ENCODE measurements at places on chromosomes 12 and 14.

DNA sequence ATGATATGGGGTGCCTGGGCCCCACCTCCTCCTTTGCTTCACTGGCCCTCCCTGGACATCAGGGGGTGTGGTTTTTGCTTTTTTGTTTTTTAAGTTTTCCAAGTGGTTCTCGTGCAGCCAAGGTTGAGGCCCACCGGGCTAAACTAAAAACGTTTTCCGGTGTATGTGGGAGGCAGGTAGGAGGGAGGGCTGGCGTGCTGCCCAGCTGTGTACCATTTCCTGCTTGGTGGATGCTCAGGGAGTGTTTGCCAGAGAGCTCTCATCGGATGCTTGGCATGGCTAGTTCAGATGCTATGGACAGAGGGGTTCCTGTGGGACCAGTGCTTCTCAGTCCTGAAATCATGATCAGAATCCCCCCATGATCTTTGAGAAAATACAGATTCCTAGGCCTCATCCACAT is 246.4 kb downstream of the CACNA1C start:
- DNase-seq: no peak

- DNase-seq: no peak
These were observed 78.8 kb upstream of the NAV3 start for GRCh38 chr12:77751939-77752338.

DNA sequence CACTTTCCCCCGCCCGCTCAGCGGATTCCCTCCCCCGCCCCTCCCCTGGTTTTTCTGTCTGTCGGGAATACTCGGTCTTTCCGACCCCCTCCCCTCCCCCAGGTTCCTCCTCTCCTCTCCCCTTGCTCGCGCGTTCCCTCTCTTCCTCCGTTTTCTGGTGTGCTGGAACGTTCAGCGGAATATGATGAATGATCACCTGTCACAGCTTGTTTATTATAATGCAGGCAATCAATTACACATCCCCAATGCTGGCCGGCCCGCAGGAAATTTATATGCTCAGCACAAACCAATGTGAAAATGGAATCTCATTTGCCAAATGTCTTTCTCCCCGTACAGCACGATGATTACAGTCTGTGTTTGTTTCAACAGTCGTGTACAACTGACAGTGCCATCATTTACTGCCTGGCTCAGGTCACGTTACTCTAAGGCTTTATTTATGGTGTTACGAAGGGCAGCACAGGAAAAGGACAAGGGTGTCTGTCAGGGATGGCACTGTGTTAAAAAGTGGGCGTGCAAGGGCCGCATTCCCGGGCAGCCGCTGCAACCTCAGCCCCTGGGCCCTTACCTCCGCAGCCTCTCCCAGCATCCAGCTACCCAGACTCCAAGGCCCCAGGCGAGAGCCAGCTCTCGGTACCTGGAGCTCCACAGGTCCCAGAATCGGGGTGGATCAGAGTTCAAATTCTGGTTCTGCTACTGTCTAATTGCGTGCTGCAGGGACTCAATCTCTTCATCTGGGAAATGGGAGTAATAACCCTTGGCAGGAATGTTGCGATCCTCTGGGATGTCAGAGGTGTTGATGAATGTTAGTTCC is 24.7 kb upstream of the MAP1LC3B2 start:
- no peak for DNase-seq

- no peak for DNase-seq
These were observed 317.2 kb downstream of the TMEM121 start for GRCh38 chr14:105843444-105844046.

GRCh38 chr12:44968965-44969364 is 81.9 kb downstream of the DBX2 start:
- DNase-seq: no peak

GRCh38 chr12:3242199-3242863 is 165.2 kb downstream of the TSPAN9 start:
- DNase-seq: no peak

DNA sequence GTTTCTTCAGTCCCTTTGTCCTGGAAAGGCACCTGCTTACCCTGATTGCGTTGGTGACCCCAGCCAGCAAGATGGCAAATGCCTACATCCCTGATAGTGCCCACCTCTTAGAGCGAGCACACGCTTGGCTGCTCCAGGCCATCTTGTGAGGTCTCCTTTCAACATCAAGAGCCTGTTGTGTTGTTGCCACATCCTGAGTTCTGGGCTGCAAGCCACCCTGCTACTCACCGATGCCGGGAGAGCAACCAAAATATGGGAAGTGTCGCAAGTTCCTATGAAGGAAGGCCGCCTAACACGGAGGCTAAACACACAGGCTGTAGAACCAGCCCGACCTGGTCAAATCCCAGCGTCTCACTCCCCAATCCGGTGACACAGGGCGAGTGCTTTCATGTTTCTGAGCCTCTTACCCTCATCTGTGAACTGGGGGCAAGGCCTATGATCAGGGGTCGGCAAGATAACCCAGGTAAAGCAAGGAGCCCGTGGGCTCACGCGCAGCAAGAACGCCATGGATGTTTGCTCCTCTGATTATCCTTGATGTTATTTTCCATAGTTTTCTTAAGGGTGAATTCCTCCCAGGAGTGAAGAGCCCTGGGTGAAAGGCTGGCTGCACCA is 98.4 kb downstream of the LGMN start:
- peak; percentile 23 for DNase-seq

DNA sequence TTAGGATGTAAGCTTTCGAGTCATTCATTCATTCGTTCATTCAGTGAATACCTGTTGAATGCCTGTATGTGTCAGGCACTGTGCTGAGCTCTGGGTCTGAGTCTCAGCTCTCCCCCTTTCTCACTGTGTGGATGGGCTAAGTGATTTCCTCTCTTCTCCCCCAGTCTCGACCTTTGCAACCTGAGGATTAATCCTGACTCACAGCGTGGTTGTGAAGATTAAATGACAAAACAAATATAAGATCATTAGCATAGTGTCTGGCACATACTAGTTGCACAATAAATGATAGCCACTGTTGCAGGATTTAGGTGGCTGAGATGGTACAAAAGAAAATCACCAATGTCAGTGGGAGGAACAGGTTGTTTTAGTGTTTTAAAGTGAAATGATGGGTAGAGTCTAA is 136.7 kb downstream of the GPR135 start:
- no peak for DNase-seq

DNA sequence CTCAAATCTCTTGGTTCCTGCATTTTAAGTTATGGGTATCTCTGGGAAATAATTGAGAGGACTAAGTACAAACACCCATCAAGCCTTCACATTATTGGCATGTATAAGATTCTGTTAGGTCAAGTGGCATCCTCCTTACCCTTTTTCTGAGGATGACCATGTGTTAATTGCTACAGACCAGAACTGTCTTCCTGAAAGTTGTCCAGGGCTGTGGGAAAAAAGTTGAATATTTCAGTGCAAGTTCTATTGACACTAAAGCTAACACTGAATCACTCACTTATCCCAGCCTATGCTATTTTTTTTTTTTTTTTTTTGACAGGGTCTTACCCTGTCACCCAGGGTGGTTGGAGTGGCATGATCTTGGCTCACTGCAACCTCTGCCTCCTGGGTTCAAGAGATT is 130.1 kb upstream of the HIF1A start:
- DNase-seq: no peak

GRCh38 chr14:65826946-65827345 is 414.4 kb downstream of the FUT8 start:
- no peak for DNase-seq

DNA sequence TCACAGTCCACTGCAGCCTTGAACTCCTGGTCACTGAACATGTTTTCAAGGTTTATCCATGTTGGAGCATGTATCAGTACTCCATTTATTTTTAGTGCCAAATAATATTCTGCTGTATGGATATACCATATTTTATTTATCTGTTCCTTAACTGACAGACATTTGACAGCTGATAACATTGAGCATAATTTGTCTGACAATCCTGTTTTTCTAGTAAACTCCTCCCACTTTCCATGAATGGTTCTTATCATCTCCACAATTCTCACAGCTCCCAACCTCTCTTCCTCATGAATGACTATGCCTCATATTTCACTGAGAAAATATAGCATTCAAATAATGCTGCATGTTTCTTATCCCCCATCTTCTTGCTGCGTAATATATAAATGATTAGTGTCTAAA is 33.3 kb downstream of the COCH start:
- no peak for DNase-seq

- DNase-seq: no peak
These were observed 174.3 kb upstream of the CCND2 start for GRCh38 chr12:4099276-4099675.

DNA sequence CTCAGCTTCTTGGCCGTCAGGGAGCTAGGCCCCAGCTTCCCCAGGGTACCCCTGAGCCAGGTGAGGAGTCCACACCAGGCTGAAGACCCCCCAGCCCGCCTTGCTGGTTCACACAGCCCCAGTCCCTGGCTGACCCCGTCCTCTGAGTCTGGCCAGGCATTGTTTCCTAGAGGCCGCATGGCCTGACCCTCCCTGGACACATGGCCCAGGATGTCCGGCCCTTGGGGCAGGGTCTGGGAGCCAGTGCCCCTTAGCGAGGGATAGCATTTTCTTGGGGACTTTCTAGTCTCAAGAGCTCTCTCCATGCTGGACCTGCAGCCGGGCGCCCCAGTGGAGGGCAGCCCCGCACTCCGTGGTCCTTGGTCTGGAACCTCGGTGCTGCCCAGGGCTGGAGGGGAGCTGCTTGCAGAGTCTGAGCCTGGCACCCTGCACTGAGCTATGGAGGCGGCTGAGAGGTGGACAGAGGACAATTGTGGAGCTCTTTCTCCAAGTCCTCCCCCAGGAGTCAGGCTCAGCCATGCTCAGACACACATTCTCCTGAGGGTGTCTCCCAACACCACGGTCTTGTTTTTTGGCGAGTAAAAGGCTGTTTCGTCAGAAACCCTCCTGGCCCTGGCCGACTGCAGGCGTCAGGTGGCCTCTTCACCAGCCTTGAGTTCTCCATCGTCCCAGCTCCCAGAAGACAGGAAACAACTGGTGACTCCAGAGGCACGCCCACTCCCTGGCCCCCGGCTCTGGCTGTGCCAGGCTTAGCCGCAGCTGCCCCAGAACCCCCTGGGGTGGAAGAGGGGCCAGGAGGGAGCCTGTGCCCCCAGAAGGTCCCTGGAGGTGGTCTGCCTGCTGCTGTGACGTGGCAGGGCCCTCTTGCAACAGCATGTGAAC is 17.6 kb upstream of the CRIP2 start:
- DNase-seq: no peak

GRCh38 chr14:96016501-96017160 is 22.5 kb upstream of the C14orf132 start:
- DNase-seq: no peak

DNA sequence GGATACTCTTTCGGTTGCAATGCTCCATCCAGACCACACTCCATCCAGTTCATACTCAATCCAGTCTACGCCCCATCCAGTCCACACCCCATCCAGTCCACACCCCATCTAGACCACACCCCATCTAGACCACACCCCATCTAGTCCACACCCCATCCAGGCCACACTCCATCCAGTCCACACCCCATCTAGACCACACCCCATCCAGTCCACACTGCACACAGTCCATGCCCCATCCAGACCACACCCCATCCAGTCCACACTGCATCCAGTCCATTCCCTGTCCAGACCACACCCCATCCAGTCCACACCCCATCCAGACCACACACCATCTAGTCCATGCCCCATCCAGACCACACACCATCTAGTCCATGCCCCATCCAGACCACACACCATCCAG is 116.0 kb upstream of the RTL1 start:
- no peak for DNase-seq

DNA sequence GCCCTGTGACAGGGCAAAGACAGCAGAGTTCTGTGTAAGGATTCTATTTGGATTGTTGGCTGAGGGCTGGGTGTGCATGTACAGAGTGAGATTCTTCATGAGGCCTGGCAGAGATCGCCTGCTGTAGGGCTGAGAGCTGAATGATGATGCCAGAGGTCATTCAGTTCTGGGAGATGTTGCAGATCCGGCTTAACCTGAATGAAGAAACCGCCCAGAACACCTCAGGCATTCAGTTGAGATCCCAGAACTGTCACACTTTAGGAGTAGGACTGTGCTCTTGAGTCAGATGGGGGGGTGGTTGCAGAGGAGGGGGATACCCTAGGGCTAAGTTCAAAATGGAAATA is 5.8 kb upstream of the EVL start:
- peak; percentile 82 for DNase-seq

DNA sequence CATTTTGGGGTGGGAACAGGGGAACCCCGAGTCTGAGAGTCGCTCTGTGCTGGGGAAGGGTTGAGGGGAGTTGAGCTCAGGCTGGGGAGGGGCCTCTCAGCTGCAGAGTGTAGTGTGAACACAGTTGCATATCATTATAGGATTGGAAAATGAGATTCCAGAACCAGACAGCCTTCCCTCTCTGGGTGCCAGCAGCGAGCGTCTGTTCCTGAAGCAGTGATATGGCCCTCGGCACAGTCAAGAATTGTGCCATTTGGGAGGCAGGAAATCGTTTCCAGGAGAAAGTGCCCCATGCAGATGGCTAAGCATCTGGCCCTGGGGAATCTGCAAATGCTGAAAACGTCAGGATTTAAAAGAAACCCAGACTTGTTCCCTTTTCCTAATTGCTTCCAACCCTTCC is 70.4 kb upstream of the SFSWAP start:
- DNase-seq: no peak

GRCh38 chr14:42319996-42320395 is 713.3 kb downstream of the LRFN5 start:
- DNase-seq: no peak

GRCh38 chr14:94906991-94907587 is 137.2 kb upstream of the GSC start:
- DNase-seq: no peak

GRCh38 chr14:95054346-95055280 is 102.7 kb downstream of the DICER1 start:
- no peak for DNase-seq

- DNase-seq: no peak
These were observed 2.3 kb upstream of the CYP46A1 start for GRCh38 chr14:99681832-99682148.

DNA sequence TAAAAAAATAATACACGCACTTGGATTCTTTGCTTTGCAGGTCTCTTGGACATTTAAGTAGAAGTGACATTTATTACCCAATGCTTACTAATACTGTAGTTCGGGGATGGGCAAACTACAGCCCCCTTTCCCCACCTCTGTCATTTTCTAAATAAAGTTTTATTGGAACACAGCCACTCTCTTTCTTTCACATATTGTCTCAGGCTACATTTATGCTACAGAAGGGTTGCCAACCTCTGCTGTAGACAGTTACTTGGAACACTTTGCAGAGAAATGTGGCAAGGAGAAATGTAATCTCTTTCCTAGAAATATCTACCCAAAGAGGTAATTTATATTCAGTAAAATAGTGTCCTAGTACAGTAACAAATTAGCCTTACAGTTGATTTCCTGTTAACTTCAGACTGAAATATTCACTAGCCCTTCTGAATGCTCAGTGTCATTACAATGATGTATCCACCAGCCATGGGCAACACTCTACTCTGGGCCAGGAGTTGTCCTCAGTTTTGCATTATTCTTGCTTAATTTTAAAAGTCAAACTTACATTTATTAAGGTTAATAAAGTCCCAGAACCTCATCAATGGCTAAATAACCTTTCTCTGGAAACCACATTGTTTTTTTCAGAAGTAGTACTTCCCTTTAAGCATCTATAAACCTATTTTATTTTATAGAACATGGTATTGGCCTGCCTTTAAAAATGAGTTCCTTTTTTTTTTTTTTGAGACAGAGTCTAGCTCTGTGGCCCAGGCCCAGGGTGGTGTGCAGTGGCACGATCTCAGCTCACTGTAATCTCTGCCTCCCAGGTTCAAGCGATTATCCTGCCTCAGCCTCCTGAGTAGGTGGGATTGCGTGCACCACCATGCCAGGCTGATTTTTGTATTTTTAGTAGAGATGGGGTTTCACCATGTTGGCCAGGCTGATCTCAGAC is 269.6 kb upstream of the AMIGO2 start:
- DNase-seq: no peak

Measured in mammary epithelial cell (primary cell).